ENCODE measurements at places on chromosomes 13 and 19.

- H3K27me3 ChIP-seq = no peaks in the 10 kb centered on the region
- H3K27ac ChIP-seq = no peak overlapping the region
- H3K36me3 ChIP-seq = no peaks in the 10 kb centered on the region
Observed at GRCh38 chr13:84606616-84607015, 724.3 kb upstream of the SLITRK1 start.

DNA sequence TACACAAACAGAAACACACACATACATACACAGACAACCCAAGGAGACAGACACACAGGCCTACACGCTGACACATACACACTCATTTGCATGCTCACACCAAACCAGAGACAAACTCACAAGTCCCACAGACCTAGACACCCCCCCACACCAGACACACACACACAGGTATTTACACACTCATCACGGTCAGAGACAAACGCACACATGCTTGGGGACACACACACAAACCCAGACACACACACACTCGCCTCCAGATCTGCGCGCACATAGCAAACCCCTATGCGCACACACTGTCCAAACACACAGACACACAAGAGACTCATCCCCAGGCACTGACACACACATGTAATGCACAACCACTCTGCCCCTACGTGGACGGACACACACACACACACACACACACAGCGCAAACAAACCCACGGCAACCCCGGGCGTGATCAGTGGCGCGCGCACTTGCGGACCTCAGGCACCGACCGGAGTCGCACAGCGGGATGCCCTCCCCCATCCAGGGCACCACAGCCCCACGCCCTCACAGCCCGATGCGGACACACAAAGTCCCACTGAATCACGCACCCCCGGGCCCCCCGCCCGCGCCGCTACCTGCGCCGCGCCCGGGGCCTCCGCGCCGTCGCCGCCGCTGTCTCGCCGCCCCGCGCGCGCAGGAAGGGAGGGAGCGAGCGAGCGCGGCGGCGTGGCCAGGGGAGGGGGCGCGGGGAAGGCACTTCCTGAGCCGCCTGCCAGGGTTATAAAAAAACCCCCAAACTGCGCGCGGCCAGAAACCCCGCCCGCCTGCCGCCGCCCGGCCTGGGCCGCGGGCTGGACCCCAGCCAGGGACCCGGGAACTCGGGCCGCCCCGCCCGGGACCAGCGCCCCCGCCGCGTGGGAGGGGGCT, at the start of gene ADAMTS10:
ADAMTS10 (minus strand) TSS at position 675 of the 895 bp plus-strand sequence. CDS start 5,005 bp downstream, outside the sequence.
- H3K27me3 ChIP-seq = no peaks in the 10 kb centered on the region

- H3K27me3 ChIP-seq = peaks cover 9% of the 10 kb centered on the region
- no peak for ATAC-seq
- no peak overlapping the region for H3K4me3 ChIP-seq
- H3K4me1 ChIP-seq = peaks cover 10% of the 10 kb centered on the region
- H3K27ac ChIP-seq = no peak overlapping the region
Observed at GRCh38 chr13:29948244-29948643, 97.8 kb upstream of the UBL3 start.

GRCh38 chr13:106286811-106287210, 248.7 kb downstream of the EFNB2 start:
- no peaks in the 10 kb centered on the region for H3K27me3 ChIP-seq
- no peak overlapping the region for H3K4me3 ChIP-seq
- no peaks in the 10 kb centered on the region for H3K36me3 ChIP-seq
- no peak overlapping the region for H3K27ac ChIP-seq
- ATAC-seq = no peak

GRCh38 chr19:46924874-46925547, 64.2 kb downstream of the ARHGAP35 start:
- no peak overlapping the region for H3K4me3 ChIP-seq
- peak; percentile 31 for ATAC-seq
- H3K4me1 ChIP-seq = peaks cover 6% of the 10 kb centered on the region
- peak overlapping the region; percentile 51 for H3K27ac ChIP-seq
